Right ventricle myocardium inferior (tissue), 1 donor: ENCODE measurements at places on chromosomes 5 and 9.

DNA sequence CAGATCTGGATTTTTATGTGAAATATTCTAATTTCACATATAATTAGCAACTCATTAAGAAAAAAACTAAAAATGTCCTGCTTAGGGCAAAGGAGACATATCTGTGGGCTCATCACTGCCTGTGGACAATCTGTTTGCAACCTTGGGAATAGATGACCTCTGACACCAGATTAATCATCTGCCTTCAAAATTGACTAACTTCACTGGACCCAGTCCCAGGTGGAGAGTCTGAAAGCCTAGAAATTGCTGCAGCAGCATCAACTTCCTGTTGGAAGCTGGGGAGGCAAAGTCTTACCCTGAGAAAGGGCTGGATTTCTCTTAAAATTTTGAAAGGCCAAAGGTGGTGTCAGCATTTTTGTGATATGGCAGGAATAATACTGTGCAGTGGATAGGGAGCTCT is 76.3 kb upstream of the TNC start:
- DNase-seq = no peak

DNA sequence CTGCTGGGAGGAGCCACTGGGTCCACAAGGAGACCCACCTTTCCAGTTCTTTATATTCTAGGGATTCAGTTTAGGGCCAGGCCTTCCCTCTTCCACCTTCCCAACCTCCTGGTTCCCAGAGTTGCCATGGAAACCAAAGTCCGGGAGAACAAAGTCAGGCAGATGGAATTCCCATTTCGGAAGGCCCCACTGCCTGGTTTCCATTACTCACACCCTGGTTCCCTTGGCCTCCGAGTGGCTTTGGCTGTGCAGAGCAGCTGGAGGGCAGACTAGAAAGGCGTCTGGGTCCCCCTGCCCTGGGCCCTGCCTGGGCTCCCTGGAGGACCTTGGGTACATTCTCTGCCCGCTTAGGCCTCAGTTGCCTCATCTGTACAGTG is 136.1 kb downstream of the RGS3 start:
- peak; percentile 43 for DNase-seq

DNA sequence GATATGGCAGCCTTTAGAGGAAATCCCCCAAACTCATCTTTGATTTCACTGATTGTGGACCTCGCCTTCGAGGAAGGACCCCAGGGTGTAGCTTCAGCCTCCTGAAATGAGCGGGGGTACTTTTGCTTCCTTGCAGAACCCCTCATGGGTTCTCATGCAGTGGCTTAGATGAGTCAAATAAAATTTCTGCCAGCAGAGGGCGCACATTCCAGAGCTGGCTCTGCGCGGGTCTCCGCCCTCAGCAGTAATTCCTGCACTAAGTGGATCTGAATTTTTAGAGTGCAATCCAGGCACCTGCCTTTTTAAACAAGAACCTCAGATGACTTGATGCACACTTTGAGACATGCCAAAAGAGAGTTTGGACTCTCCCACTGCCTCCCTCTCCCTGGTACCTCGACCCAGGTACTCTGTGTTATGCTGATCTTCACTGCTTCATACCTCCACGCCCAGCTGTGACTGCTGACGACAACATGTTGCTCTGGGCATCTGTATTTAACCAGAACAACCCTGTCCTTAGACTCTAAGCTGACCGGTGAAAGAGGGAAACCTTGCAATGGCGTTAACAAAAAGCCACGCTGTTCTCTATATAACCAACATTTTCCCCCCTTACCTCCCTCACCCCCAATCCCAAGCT is 7.3 kb downstream of the EGFLAM start:
- no peak for DNase-seq

DNA sequence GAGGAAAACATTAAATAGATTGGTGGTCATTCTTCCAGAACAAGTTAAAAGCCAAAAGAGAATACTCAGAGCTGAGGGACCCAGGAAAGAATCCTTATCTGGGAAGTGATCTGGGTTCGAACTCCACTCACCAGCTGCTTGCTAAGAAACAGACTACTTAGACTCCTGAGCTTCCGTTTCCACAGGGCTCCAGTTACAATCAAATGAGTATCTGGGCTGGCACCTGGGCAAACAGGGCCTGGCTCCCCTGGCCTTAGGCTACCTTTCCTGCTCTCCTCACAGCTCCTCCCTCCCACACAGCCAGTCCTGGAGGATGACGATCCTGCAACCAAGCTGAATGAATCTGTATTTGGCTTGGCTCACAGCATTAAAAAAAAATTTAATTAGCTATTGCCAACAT is 2.5 kb downstream of the MAPK9 start:
- DNase-seq = no peak

DNA sequence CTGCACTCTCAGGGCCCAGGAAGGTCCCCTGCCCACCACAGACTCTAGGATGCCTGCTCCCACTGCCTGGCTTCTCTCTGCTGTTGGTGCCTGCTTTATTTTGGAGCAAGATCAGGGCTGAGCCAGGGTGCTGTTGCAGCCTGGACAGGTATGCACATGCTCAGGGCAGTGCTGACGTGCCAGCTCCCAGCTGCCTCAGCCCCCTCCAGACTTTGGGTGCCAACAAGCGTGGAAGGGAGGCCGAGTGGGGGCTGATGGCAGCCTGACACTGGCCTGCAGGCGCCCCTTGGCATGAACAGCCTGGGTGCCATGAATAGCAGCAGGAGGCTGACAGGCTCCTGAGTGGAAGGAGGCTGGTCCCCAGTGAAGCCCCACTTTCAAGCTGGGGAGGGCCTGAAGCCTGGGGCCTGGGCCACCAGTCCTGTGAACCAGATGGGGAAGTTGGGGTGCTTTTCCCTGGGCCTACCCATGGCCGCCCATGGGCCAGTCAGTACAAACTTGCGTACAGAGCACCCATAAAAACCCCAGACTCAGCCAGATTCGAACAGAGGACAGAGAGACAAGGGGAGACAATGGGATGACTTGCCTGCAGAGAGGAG is 6.8 kb downstream of the AMBP start:
- DNase-seq = no peak

DNA sequence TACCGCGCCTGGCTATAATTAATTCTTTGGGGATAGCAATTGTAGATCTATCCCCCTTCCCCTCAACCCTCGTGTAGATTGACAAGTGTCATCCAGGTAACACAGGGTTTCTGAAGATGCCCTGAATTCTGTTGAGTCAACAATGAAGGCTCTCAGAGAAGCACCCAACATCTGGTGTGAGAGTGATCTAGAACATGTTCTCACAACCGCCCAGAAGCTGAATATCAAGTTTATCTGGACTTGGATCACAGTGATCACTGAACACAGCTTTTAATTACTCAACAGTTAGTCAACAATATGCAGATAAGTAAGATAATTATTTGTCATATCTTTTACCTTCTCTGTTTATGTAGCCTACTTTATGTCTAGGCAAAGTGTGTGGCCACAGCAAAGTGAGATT is 204.2 kb upstream of the RGMB start:
- DNase-seq = no peak

- DNase-seq = no peak
Observed at GRCh38 chr5:158718738-158719505, 380.8 kb downstream of the EBF1 start.

DNA sequence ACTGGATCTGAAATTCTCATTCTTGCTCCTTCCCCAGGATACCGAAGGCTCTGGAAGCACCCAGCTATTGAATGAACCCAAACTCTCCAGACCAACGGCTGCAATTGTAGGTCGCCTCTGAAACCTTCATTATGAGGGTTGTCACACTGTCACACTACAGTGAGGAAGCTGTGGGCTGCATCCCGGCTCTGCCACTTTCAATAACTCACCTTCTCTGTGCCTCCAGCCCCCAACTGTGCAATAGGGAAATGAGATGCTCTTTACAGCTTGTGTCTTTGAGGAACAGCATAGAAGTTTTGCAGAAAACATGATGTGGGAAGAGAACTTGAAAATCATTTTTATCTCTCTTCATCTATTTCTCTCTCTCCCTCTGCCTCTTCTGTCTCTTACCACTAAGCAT is 69.6 kb upstream of the TGFBR1 start:
- no peak for DNase-seq

- DNase-seq = no peak
Observed at GRCh38 chr9:93612796-93613154, 36.4 kb downstream of the PHF2 start.

DNA sequence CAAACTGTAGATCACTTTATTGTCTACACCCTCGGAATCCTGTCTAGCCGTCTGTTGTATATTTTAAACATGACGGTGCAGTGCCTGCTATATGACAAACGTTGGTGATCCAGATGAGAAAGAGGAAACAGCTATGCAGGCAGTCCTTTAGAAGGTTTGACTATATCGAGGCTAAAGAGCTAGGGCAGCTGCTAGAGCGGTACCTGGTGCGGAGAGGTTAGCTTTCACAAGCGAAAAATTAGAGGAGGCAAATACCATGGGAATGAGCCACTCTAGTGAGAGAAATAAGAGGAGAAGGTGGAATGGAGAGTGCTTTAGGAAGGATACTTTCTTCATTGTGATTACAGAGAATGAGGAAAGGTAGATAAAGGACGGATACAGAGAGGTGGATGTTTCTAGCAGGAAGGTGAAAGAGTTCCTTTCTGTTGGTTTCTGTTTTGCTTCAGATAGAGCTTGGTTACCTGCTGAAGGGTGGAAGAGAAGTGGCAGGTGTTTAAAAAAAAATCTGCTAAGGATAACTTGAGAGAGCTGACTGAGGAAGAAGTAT is 959 bp upstream of the FBXL17 start:
- no peak for DNase-seq

DNA sequence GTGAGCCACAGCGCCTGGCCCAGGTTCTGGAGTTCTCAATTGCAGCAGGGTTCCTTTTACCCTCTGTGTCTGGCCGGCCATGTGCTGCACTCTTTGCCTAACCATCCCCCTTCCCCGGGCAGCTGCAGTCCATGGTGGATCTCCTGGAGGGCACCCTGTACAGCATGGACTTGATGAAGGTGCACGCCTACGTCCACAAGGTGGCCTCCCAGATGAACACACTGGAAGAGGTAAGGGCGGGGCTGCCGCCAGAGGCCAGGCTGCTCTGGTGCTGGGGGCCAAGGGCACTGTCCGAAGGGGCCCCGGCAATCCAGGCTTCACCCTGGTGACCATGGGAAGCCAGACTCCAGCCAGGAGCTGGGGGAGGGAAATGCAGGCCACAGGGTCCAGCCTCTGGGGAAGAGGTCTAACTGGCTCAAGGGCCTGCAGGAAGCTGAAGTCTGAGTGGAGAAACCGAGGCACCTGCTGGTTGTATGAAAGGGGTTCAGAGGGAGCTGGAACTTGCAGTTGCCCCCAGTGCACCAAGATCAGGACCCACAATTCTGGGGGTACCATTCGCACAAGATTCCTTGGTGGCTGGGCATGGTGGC is 18.1 kb downstream of the OLFML2A start:
- DNase-seq = no peak

DNA sequence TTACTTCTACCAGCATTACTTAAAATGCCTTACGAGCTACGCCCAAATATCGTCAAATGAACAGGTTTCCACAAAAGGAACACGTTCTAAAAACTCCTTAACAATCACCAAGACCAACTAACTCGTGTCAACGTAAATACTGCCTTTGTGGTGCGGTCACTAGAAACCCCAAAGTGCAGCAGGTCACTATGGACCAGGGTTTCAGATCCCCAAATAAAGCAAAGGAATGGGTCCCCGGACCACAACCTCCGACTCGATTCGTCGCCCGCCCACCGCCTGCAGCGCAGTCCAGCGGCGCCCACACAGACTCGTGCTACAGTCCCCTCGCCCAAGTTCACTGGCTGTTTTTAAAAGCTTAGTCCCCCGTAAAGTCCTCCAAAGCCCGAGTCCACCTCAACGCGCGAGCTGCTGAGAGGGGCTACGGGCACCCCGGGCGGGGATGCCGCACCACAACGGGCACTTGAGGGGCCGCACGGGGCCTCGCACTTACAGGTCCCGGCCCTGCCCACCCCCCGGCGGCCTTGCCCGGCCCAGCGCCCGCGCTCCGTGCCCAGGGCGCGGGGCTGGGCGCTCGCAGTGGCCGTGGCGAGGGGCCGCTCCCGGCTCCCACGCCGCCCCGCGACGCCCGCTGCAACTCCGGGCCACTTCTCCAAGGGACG is 1.1 kb downstream of the NFIB start:
- DNase-seq = peak; percentile 61

- DNase-seq = no peak
Observed at GRCh38 chr9:98230789-98231188, 24.7 kb downstream of the TBC1D2 start.

DNA sequence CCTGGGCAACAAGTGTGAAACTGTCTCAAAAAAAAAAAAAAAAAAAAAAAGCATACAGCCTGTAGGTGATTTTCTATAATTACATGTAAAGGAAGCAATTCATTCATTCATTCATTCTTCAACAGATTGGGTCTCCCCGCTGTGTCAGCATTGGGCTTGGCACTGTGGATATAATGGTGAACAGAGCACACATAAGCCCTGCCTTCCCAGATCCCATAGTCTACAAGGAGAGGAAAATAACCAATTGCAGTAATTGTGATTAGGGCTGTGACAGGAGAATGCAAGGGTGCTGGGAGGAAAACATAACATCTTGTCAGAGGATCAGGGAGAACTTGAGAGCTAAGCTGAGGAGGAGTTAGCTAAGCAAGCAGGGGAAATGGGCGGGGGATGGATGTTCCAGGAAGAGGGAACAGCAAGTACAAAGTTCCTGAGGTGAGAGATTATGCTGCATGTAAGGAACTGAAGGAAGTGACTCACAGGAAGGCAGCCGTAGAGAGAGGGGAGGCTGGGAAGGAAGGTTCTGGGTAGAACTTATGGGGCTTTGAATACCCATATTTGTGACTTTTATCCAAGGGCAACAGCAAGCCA is 24.0 kb upstream of the KLF9 start:
- DNase-seq = no peak

DNA sequence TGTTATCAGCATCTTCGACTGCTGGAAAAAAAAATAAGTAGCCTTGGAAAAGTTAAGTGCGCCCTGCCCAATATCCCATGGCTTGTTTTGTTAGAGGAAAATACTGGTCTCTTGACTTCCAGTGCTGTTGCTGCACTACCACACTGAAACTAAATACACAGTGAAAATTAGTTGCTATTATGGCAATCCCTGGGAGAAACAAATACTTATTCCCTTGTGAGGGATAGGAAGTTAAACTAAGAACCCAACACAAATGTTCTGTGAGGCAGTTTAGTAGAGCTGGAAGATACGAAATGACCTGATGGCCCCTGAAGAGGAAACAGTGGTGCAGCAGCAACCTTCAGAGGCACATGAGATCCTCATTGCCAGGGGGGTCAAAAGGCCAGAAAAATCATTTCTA is 164.0 kb downstream of the ARL15 start:
- no peak for DNase-seq

DNA sequence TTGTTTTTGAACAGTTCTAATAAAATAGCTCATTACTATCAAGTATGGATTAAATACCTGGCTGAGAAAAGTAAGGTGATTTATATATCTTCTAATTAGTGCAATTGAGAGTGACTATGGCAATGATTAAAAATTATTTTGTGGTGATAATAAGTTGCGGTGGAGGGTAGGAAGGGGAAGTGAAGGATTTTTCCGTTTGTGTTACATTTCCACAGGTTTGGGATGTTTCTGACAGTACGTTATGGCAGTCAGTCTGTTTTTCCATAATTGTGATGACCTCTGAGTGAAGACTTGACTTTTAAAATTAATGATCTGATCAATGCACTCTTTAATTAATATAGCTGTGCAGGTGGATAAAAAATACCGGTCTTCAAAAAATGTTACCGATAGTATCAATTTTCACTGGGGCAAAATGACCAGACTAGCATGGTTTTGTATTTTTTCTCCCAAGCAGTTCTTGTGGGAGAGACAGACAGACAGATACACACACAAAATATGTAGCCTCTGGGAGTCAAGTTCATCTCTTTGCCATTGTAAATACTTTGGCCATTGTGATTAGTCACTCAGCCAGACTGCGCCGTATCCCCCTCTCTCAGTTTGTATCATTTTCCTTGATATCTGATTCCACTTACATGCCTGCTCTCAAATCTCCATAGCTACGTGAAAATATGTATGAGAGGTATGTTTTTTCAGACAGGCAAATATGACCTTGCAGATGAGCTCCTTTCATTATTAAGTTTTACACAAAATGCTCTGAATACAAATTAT is 60.2 kb downstream of the ARHGAP26 start:
- no peak for DNase-seq
